ENCODE measurements at places on chromosomes 16 and 17.
A peak's percentile ranks its signal among the peaks of the same experiment; 100 is the strongest.

GRCh38 chr16:87581857-87582215, 20.5 kb upstream of the JPH3 start:
- no peak for DNase-seq

DNA sequence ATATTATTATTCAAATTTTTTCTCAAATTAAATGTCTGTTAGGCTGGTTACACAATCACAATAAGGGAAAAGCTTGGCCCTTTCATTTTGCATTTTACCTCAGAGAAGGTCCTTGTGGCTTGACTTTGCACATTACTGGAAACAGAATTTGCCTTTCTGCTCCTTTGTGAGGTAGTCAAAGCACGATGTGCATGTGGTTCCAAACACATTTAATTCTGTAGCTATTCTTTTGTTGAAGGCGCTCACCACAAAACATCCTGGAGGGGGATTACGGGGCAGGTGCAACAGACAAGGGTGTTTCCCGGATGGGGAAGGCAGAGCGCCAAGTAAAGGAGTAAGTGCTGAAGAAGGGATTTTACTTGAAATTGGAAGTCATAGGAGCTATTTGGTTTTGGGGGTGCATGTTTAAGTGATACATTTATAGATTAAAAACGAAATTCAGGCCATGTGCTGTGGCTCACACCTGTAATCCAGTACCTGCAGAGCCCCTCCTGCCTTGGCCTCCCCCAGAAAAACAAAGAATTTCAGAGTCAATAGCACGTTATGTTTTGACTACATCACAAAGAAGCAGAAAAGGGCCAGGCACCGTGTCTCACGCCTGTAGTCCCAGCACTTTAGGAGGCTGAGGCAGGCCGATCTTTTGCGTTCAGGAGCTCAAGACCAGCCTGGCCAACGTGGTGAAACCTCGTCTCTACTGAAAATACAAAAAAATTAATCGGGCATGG, 31.2 kb upstream of the TENT4B start:
- no peak for DNase-seq

DNA sequence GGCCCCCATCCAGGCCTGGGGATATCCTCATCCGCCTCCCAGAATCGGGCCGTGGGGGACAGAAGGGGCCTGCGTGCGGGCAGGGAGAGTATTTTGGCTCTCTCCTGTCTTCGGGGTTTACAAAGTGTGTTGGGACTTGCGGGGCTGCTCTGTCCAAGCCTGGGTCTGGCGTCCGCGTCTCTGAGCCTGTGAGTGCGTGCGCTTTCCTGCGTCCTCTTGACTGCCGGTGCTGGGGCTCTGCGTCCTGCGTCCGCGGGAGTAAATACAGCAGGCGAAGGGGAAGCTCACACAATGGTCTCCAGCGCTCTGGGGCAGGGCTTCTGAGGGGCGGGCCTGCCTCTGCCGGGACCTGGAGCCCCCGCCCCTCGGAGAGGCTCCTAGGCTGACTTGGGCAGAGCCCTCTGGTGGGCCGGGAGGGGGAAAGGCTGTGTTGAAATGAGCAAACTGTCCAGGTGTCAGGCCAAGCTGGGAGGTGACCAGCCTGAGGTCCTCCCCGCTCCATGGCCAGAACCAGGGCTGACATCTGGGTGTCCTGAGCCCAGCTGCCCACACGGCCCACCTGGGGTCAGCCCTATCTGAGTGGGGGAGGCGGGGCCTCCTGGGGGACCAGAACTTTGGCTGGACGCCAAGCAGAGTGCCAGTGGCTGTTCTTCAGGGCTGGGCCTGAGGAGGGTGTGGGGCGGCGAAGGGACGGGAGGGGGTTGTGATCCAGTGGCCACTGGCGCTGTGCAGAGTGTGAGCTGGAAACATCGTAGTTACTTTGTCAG, 233.6 kb downstream of the SEC14L1 start:
- peak; percentile 88 for DNase-seq

DNA sequence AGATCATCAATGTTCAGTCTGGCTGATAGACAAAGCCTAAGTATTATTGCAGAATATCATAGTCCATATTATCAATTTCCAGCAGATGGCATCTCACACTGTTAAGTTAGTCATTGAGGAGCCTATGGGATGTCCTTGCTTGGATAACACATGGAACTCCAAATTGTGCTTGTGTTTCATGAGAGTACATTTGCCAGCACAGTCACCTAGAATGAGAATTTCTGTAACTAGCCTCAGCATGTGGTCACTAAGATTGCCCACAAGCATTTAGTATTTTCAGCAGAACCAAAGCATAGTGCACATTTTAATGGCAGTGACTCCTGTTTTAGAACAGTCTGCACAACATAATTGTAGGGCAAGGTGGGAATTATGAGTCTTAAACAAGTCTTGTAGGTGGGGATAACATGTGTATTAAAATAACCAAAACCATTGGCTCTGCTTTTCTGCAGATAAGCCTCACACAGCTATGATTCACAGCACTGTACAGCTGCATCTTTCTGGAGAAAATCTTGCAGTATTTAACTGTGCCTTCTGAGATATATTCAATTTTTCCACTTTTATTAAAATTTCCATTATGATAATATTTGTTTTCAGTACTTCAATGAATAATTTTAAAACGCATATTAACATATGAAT, 882.8 kb upstream of the SOX9 start:
- peak; percentile 51 for DNase-seq

- DNase-seq = no peak
Observed at GRCh38 chr16:27199235-27199586, 4.1 kb upstream of the KDM8 start.

- no peak for DNase-seq
Observed at GRCh38 chr17:2398655-2399571, 1.9 kb downstream of the MNT start.

GRCh38 chr17:40722241-40722640, 18.7 kb upstream of the KRT24 start:
- DNase-seq = no peak

GRCh38 chr16:4402439-4403132, 13.8 kb downstream of the CORO7 start:
- DNase-seq = peak; percentile 16

Data from NCI-H1694 treated with DMSO at 0.1 percent for 48 hours (cell line).